ENCODE measurements at places on chromosomes 7 and 10.
A peak's percentile ranks its signal among the peaks of the same experiment; 100 is the strongest.

GRCh38 chr10:107656932-107657331 is 492.4 kb upstream of the SORCS1 start:
- no peak for DNase-seq

DNA sequence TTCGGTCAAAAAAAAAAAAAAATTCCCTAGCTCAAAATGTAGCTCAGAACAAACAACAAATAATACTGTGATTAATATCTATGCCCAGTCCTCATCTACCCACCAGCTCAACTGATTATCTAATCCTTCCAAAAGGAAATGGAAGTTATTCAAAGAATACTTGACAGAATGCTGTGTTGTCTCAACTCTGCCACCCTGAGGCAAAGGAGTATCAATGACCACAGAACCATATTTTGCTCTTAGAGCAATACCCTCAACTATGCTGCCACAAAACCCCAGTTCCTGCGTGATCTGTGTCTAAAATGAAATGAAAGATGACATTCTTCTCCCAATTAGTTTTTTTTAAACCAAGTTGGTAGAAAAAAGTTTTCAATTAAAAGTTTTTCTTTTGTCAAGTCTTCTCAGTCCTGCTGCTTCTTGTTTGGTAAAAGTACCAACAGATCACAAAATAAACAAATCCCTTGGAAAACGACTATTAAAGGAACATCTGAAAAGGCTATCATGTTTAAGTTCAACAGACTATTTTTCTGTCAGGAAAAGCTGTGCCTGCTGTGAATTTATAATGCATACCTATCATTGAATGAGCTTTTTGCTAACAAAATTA is 21.6 kb downstream of the RBM28 start:
- DNase-seq = no peak

DNA sequence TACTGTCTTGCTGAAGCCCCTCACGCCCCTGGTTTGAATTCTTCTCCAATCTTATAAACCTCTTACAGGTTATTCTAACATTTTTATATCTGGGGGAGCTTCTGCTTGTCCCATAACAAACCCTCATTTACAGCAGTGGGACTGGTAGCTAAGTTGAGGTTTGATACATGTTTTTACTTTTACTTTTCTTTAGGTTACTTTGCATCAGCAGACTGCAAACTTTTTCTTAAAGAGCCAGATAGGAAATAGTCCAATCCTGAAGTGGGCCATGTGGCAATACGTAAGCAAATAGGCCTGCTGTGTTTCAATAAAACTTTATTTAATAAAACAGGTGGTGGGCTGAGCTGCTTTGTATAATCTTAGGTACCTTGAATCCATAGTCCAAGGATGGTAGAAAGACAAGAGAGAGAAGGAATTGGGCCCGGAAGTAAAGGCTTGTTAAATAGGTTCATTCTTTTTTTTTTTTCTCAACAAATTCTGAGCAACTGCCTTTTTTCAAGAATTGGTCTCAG is 27.3 kb downstream of the RAB18 start:
- DNase-seq = no peak

DNA sequence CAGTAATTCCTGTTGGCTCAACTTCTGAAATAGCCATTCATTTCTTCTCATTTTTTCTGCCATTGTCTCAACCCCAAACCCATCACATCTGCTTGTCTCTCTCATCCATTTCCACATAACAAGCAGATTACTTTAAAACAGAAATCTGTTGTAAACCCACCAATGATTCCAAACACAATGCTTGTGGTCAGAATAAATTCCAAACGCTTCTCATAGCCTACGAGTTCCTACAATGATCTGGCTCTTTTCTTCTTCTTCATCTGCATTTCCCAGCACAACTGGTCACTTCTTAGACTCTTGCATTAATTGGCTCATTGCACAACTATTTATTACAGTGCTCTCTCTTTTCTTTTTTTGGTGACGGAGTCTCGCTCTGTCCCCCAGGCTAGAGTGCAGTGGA is 364.1 kb downstream of the GATA3 start:
- DNase-seq = no peak

GRCh38 chr7:155785536-155785935 is 26.7 kb downstream of the SHH start:
- no peak for DNase-seq

- no peak for DNase-seq
Measured at GRCh38 chr10:80700252-80700651, 162.6 kb downstream of the SH2D4B start.

- DNase-seq = no peak
Measured at GRCh38 chr7:92156990-92157389, 22.0 kb downstream of the LRRD1 start.

DNA sequence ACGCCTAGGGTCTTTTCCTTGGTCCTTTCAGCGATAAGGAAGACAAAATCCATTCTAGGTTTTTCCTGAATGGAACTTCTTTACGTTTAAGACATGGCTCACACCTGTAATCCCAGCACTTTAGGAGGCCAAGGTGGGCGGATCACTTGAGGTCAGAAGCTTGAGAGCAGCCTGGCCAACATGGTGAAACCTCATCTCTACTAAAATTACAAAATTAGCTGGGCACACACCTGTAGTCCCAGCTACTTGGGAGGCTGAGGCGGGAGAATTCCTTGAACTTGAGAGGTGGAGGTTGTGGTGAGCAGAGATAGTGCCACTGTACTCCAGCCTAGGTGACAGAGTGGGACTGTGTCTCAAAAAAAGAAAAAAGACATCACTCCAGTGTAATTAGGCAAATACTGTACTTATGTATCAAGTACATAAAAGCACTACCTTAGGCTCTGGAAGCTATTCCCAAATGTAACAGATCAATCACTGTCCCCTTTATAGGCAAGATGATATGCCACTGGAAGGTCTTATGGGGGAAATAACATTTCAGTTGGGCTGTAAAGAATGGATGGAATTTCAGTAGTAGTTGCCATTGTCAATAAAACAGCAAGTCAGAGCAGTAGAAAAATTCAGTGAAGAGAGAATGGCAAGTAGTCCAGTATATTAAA is 5.7 kb downstream of the STK17A start:
- DNase-seq = no peak

GRCh38 chr7:8037151-8037550 is 68.6 kb downstream of the GLCCI1 start:
- DNase-seq = no peak

DNA sequence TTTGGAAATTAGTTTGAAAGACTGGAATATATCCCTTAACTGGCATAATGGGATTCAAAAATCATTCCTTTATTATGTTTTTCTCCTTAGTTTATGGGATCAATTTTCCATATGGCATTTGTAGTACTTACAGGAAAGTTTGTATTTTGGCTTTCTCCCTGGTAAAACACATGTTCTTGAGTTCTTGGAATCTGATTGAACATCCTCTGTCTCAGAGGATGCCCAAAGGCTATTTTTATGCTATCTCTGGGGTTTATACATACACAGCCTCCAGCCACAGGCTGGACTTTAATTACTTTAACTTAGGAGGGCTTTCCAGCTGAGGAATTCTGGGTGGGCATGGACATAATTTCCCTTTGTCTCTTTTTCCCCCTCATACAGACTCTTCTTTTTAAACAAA is 236.4 kb downstream of the HGF start:
- DNase-seq = no peak

GRCh38 chr10:101388676-101389276 is 34.8 kb downstream of the BTRC start:
- DNase-seq = no peak

GRCh38 chr7:84149573-84149972 is 45.0 kb downstream of the SEMA3A start:
- no peak for DNase-seq

- no peak for DNase-seq
Measured at GRCh38 chr7:103613655-103614642, 167.9 kb upstream of the SLC26A5 start.

GRCh38 chr7:51253157-51253556 is 63.5 kb downstream of the COBL start:
- DNase-seq = no peak

GRCh38 chr7:83548250-83548649 is 100.7 kb downstream of the SEMA3E start:
- DNase-seq = no peak

GRCh38 chr10:121681997-121682687 is 83.9 kb upstream of the FGFR2 start:
- DNase-seq = no peak

- peak; percentile 9 for DNase-seq
Measured at GRCh38 chr10:10846504-10846900, 171.2 kb upstream of the CELF2 start.

DNA sequence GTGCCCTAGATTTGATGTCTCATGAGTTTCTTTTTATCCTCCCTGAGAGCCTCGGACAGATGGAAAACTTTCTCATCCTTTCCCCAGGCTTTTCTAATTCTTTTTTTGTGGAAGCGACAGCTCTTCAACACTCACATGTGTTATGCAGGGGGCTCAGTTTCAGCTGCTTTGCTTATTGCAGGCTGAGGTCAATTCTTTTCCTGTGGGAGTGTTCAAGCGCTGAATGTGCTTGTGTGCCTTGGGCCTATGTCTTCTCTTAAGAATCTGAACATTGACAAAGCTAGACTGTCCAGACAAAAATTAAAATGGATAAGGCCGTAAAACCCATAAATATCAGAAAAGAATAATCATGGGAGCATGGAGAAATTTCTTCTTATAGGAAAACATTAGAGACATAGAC is 125.2 kb upstream of the STEAP4 start:
- DNase-seq = no peak

DNA sequence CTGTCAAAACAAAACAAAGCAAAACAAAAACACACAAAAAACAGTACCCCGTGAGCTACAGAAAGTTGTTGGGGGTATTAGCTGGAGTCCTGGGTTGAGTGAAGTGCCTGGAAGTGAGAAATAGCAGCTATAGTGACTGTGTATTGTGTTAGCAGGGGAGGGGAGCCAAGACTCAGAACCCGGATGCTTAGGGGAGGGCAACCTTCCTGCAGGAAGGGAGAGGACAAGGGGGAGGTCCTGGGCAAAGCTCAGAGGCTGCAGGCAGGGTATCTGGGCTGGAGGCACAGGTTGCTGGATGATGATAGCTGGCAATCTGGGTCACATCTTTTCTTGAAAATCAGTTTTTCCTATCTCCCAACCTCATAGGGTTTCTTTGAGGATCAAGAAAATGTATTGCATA is 75.8 kb upstream of the PARD3 start:
- no peak for DNase-seq

GRCh38 chr10:84214612-84215235 is 10.6 kb downstream of the LRIT2 start:
- no peak for DNase-seq

- no peak for DNase-seq
Measured at GRCh38 chr10:63707254-63707910, 186.2 kb downstream of the REEP3 start.

- no peak for DNase-seq
Measured at GRCh38 chr10:119542988-119543813, 682 bp upstream of the RGS10 start.

DNA sequence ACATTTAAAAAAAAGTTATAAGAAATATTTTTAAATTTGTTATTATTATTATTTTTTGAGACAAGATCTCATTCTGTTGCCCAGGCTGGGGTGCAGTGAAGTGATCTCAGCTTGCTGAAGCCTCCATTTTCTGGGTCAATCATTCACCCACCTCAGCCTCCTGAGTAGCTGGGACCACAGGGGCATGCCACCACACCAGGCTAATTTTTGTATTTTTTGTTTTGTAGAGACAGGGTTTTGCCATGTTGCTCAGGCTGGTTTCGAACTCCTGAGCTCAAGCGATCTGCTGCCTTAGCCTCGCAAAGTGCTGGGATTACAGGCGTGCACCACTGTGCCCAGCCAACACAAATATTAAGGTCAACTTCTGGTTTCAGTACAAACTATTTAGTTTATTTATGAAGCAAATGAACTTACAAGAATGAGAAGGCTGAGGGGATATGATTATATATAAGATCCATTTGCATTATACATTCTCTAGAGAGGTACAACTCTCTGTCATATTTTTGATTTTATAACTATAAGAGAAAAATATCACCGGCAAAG is 45.9 kb upstream of the FAM133B start:
- DNase-seq = no peak

DNA sequence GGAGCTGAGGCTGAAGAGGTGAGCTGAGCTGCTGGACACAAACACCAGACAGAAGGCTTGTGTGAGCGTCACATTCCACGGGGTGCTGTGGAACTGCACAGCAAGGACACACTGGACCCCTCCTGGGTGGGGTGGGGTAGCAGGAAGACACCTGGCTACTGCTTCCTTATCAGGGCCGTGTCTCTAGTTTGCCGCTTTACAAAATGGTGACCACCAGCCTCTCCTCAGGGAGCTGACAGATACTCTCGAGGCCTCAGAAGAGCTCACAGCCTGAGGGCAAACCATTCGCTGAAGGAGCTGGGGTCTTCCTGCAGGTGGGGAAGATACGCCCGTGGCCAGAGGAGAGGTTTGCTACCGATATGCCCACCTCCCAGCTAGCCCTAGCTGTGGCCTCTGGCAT is 461.9 kb downstream of the PLXNA4 start:
- DNase-seq = no peak

GRCh38 chr10:32909456-32909855 is 48.6 kb downstream of the ITGB1 start:
- DNase-seq = no peak

DNA sequence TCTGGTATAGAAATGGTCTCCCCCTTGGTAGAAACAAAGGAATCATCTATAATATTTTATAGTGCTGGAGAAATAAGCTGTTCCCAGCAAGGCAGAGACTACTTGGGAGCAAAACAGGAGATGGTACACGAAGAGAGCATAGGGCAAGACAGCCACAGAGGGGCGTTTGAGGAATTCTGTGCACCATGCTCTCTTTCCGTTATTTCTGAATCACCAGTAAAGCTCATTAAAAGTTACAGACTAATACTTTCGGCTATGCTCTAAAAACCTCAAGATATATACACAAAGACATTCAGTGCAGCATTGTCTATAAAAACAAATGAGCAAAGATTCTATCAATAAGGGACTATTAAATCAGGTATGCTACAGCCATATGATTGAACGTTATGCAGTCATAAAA is 68.5 kb upstream of the FHIP2A start:
- no peak for DNase-seq

GRCh38 chr10:86730227-86730626 is 26.2 kb upstream of the BMPR1A start:
- DNase-seq = no peak

DNA sequence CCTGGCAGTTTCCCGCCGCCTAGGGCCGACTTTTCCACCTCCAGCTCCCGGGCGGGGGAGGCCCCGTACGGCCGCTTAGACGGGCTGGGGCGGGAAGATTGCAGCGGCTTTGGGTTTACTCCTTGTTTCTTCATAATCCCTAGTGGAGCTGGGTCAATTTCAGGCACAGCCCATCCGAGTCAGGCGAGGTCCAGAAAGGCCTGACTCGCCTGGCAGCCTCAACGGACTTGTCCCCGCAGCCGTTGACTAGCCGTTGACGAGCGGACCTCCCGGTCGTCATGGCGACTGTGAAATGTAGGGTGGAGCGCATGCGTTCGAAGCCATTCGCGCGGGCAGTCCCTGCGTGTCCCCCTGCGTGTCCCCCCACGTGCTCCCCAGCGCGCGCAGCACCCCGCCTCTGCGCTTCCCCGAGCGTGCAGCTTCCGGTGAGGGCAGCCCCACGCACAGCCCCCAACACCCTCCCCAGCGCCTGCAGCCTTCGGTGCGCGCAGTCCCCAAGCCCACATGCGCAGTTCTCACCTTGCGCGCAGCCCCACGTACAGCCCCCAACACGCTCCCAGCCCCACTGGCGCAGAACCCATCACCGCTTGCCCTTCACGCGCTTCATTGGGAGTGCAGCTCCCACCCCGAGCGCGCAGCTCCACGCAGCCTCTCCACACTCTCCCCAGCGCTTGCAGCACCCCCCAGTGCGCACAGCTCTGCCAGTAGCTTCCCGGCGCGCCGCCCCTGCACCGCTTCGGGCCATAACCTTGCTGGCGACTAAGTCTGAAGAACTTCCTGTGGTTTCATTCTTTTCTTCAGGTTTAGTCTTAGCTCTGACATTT is 67.8 kb downstream of the TBX20 start:
- DNase-seq = peak; percentile 25

Measured in cerebellar nuclear complex (tissue), 1 donor.